Activated CD4-positive, alpha-beta T cell treated with anti-CD3 and anti-CD28 coated beads, Interleukin-2, amount 50 U/mL, for 48 hours (primary cell): ENCODE measurements at places on chromosomes 11 and 22.

GRCh38 chr11:62680825-62681240 is 2.0 kb upstream of the UBXN1 start:
- peak; percentile 49 for DNase-seq

GRCh38 chr22:25775531-25775930 is 33.5 kb downstream of the MYO18B start:
- no peak for DNase-seq

DNA sequence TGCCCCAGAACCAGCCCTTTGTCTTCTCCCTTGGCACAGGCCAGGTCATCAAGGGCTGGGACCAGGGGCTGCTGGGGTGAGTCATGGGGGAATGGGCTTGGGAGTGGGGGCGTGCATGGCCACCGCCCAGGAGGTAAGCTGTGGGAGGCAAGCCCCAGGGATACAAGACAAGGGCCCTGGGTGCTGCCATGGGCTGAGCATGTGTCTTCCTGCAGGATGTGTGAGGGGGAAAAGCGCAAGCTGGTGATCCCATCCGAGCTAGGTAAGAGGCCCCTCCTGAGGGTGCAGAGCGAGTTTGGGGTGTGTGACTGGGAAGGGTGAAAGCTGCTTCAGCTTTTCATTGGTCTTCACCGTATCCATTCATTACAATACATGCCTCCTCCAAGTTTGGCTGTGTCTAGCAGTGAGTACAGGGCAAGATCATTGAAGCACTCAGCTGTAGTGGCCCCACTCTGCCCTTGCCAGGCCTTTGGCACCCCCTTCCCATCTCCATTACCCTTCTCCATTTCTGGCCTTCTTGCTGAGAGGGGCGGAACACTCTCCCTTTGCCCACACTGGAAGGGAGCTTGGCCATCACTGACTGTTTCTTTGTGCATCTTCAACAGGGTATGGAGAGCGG is 2.5 kb downstream of the FKBP2 start:
- no peak for DNase-seq

DNA sequence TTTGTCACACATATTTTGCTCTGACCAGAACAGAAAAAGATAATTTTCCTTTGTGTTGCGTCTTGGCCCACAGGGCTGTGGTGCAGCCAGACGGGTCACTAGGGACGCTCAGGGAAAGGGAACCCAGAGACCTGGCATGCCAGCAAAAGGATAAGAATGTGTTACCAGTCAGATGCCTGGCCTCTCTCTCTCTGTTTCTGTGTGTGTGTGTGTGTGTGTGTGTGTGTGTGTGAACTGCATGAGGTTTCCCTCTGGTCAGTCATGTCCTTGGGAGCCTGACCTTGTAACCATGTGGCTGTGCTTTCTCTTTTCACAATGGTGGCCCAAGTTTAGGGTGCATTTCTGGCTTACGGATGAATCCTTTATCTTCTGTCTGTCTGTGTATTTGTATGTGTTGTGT is 25.4 kb downstream of the CCKBR start:
- no peak for DNase-seq

DNA sequence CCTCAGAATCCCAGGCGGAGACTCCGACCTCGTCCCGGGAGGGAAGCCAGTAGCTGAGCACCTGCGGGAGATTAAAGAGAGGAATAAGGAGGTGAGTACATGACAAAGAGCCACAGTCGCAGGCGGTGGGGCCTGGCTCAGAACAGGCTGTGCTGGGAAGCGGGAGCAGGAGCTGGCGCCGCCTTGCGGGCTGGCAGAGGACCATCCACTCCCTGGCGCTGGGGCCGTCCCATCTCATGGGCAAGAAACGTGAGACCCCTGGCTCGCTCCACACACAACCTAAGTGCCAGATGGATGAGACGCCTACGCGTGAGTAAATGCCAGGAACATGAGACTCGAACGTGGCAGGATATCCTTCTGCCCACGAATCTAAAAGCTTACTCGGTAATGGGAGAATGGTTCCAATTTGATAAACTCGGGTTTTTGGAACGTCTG is 6.3 kb downstream of the CEND1 start:
- peak; percentile 37 for DNase-seq

- no peak for DNase-seq
These were observed 142.0 kb upstream of the SYT13 start for GRCh38 chr11:45428116-45428515.

DNA sequence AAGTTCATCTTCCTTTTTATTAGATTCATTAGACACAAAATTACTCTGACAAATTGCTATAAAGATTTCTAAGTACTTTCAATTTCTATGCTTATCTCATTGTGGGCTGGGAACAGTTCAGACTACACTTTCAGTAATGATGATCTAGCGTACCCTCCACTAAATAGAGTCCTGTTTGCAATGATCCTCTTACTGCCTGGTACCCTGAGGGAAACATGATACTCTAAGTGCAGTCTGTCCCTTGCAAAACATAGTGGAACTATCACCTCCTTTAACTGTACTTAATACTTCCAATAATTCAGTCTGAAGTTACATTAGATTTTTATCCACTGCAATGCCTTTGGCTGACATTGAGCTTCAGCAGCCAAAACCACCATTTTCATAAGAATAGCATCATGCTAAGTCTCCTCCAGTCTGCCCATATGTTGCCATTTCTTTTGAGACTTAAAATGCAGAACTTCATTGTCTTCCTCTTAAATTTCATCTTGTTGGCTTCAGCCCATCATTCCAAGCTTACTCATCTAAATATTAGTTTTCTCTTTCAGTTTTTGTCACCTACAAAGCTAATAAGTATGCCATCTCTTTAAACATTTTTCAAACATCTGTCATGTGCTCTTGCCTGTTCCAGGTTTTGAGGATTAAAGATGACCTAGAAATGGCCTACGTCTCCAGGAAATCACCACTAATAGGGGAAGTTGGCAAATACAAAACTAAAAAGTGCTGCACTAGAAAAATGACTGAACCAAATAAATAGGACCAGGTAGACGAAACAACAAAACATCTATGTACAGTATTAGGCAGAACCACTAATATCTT is 55.5 kb downstream of the PAK1 start:
- no peak for DNase-seq

- no peak for DNase-seq
These were observed 22.2 kb upstream of the PICK1 start for GRCh38 chr22:38034884-38035529.

DNA sequence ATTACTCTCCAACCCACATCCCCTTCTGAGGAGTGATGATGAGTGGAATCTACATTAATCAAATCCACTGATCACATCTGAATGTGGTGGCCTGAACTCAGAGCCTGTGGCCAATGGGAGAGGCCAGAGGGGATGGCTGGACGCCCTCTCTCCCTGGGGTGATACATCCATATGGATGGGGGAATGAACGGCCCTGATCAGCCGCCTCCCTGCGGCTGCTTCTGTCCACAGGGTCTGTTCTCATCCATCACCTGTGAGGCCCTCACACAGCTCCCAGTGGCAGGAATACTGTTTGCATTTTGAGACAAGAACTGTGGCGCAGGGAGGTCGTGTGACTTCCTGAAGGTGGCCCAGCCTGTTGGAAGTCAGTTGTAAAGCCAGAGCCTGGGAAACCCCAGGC is 78.3 kb upstream of the SHISAL1 start:
- no peak for DNase-seq

DNA sequence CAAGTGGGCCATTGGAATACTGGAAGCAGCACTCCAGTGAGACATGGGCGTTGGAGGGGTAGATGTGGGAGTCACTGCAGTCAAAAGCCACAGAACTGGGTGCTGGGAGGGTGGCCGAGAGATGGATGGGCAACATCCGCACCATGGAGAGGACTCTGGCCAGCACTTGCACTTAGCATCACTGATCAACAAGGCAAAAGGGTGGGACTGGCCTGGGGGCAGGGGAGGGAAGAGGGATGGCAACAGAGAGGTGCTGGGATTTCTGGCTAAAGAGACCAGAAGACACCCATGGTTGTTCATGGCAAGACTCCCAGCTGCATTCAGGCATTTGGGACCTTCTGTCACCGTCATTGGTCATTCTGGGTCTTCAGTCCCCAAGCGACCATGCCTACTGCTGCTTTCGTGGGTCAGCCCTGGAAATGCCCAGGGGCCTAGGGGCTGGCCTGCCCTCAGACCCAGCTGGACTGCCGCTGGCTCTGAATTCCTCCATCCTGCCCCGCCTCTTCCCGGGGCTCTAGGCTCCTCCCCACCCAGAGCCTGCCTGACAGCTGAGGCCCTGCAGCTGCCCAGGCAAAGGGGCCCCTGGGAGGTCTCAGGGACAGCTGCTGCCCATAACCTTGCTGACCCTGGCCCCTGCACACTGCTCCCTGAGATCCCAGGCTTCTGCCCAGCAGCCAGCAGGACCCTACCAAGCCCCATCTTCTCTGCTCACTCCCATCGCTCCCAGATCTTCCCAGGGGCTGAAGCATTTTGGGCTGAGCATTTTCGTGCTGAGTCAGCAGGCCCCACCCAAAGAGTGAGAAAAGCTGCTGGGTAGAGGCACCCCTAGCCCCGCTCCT is 13.0 kb upstream of the CDC42EP2 start:
- no peak for DNase-seq

DNA sequence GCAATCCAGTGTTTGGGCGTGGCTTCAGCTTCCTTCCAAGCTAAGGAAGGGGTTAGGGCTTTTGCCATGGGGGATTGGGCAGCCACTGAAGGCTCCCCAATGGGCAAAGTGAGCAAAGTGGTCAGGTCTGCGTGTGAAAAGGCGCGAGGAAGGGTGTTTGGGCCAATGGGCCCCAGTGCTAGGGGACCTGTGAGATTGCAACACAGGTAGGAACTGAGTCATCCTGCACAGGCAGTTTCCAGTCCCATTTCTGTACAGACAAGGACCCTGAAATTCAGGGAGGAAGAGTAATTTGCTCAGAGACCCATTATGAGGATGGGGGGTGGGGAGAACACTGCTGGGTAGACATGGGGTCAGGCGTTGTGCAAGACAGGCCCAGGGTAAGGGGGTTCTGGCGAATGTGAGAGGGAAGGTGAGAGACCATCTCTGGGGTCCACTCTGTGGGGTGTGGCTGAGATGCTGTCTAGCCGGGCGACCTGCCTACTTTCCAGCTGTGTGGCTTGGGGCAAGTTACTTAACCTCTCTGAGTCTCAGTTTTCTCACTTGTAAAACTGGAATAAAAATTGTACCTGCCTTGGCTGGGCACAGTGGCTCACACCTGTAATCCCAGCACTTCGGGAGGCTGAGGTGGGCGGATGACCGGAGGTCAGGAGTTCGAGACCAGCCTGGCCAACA is 7.3 kb downstream of the CCDC88B start:
- DNase-seq: no peak

GRCh38 chr11:129042503-129042902 is 99.8 kb upstream of the TP53AIP1 start:
- DNase-seq: no peak

- no peak for DNase-seq
These were observed 84.7 kb upstream of the WNT7B start for GRCh38 chr22:46061501-46062231.

- no peak for DNase-seq
These were observed 96.3 kb downstream of the KCNQ1 start for GRCh38 chr11:2540992-2541680.

DNA sequence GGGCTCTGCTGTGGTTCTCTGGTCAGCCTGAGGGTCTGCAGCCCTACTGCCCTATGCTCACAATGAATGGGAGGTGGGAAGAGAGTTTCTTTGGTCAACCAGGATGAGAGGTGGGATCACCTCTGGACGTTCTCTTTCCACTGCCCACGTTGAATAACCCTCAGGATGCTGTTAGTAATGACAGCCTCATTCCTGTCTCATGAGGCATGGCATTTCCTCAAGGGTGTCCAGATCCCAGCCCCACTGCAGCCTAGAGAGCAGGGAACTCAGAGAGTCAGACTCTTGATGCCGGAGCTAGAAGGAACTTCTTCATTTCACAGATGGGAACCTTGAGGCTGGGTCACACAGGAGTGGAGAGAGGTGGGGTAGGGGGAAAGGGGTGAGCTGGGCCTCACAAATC is 196.0 kb downstream of the CEP164 start:
- DNase-seq: no peak

GRCh38 chr22:48092866-48093265 is 1330.4 kb downstream of the TBC1D22A start:
- no peak for DNase-seq

DNA sequence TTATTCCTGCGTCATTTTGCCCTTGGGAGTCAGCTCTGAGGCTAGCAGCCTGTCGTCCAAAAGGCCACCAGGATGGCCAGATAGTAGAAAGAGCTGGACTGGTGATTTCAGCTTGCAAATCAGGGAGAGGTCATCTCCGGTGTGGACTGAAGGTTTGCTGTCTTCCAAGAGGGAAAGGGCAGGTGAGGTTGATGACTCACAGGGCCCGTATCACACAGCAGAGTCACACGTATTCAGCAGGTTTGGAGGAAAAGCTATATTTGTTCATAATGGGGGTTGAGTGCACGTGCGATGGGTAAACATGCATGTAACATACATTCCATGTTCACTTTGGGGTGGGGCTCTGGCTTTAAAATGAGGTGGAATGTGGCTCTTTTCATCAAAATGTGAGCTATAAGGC is 25.6 kb downstream of the MRPL21 start:
- DNase-seq: no peak
